ENCODE measurements at places on chromosomes 3 and 15.

GRCh38 chr3:127572735-127573134, 17.8 kb downstream of the TPRA1 start:
- no peak for DNase-seq

- DNase-seq: peak; percentile 87
Measured at GRCh38 chr3:156751461-156752025, 74.6 kb upstream of the LEKR1 start.

- DNase-seq: no peak
Measured at GRCh38 chr3:156511987-156512677, 42.8 kb downstream of the SSR3 start.

DNA sequence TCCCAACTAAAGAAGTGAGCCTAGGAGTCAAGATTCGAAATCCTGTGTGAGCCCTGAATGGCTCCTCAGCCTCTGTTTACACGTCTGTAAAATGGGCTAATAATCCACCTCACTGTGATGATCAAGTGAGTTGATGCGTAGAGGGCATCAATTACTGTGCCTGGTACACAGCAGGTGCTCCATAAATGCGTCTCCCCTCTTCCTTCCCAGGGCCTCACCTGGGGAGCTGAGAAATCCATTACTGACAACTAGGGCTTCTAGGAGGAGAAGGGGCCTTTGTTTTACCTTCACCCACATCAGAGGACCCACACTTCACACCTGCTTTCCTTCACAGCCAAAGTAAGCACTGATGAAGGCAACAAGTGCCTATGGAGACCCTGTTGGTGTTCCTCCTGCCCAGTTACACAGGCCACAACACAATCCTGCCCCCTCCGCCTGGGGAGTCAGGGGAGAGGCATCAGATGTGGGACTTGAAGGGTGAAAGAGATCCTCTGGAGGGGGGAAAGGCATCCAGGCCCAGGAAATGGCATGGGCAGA, 1.4 kb downstream of the CIB2 start:
- DNase-seq: no peak

- no peak for DNase-seq
Measured at GRCh38 chr15:80159301-80159700, 6.5 kb downstream of the FAH start.

GRCh38 chr15:90840954-90841353, 27.4 kb upstream of the FURIN start:
- no peak for DNase-seq

GRCh38 chr15:69357773-69358771, 56.1 kb upstream of the KIF23 start:
- DNase-seq: no peak

GRCh38 chr3:168839653-168840052, 743.9 kb upstream of the GOLIM4 start:
- no peak for DNase-seq

DNA sequence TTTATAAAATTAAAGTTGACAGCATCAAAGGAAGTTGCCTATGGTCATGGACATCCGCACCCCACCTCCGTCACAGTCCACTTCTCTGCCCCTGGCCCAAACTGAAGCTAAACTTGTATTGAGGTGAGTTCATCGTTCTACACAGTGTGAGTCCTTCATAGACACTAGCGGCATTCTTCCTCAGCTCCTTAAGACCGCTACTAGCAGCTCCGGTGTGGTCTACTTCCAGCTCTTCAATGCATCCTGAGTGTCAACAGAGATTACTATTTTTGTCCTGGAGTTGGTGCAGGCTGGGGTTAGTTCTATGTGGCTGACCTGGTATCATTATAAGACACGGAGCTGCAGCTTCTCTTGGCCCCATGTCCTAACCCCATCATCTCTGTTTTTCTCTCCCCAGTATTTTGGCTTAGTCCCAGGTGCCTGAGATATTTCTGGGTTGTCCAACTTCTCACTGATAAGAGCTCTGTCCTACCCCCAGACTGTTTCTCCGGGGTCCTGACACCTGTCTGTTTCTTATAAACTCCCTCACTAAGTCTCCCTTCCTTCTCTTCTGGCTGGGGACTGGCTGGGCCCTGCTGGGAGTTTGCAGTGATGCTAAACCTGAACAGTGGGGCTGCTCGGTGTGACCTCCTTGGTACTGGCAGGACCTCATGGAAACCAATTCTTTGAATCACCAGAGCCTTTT, 169.2 kb upstream of the ATP10A start:
- DNase-seq: no peak

DNA sequence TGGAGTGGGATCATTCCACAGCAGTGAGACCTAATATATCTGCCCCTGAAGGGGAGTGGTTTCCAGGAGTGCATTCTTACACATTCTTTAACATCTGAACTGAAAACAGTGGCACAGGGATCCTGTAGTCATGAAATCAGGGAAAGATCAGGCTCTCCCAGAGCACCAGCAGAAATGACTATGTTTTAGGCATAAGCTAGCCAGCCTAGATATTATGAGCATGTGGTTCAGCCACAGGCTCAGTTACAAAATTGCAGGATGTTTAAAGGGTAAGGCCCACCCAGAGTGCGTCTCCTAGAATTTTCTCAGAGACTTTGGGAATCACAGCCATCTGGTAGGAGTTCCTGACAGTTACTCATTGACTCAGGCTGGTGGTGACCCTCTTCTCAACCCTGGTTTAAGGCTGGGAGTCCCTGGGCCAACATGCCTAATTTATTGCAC, 20.9 kb downstream of the FSTL1 start:
- no peak for DNase-seq

DNA sequence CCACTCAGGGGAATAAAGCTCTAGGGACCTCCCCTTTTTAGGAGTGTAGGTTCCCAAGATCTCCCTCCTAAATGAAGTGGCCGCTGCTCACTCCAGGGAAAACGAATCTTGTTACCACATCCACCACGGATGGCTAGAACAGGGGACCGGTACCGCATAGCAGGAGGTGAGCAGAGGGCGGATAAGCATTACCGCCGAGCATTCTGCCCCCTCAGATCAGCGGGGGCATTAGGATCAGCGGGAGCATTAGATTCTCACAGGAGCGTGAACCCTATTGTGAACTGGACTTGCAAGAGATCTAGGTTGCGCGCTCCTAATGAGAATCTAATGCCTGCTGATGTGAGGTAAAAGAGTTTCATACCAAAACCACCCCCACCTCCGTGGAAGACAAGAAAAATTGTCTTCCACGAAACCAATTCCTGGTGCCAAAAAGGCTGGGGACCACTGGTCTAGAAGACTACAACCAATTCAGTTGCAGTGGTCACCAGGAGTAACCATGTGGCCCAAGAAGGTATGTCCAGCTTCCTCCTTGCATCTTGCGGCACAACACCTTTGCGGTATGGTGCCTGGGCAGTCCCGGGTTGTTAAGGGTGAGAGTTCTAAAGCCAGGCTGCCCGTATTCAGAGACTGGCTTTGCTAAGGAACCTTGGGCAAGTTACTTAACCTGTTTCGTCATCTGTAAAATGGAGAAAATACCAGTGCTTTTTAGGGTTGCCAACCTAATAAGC, 1.1 kb upstream of the SS18L2 start:
- DNase-seq: no peak

DNA sequence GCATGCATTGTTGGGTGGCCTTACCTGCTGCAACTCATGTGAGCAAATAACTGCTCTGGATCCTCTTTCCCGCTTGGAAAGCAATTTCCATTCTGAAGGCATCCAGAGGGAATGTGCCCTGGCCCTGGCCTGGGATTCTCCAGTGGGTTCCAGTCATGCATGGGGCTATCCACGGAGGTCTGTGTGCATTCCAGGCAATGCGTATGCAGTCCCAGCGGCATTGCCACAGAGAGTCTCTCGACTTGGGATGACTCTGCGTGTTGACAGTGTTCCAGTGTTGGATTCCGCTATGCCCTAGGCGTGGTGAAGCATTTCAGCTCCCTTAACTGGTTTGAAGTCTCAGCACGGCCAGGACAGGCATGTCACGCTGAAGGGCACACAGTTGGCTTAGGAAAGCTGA, 113.9 kb downstream of the SNRPN start:
- DNase-seq: no peak

DNA sequence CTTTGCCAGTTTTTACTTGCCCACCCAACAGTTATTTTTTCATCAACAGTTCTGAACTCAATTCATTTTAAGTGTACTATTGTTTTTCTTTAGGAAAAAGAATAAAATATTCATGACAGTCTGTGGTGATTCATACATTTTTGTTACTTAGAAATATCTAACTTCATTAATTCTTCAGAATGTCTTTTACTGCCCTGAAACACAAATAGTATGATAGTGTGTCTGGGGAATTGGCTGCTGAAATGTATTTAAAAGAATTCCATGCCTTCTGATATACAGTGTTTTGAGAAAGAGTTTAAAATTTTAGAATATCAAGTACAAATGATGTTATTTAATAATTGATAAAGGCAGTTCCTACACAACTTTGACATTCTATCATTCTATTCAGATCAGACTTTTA, 854.1 kb downstream of the NAALADL2 start:
- DNase-seq: no peak

GRCh38 chr3:123283657-123284398, 82.1 kb downstream of the SEC22A start:
- DNase-seq: no peak

DNA sequence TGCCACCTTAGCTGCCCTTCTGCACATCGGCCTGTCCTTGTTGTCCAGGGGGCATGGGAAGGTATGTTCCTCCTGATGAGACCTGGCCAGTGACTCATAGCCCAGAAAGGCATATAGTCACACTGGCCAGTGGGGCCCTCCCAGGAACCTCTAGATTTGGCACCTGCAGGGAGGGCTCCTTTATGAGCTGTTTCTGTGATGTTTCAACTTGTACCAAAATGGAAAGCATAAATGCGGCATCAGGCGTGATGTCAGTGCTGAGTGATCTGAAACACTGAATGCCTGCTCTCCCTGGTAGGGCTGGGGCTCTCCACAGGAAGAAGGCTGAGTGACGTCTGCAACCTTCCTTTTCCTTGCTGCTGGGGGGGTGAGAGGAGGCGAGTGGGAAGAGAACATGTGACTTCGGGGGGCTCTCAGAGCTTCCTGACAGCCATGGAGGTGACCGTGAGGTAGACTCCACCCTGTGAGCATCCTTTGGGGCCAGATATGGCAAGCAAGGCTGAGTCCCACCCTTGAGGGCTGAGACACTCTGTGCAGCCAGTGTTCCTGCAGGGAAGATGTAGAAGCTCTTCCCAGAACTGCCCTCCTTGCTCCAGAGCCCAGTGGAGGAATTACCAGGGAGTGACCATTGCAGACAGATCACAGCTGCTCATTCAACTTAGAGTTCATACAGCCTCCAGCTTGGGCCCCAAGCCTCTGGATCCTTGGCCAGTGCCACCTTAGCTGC, 37.1 kb upstream of the APEH start:
- DNase-seq: peak; percentile 78

DNA sequence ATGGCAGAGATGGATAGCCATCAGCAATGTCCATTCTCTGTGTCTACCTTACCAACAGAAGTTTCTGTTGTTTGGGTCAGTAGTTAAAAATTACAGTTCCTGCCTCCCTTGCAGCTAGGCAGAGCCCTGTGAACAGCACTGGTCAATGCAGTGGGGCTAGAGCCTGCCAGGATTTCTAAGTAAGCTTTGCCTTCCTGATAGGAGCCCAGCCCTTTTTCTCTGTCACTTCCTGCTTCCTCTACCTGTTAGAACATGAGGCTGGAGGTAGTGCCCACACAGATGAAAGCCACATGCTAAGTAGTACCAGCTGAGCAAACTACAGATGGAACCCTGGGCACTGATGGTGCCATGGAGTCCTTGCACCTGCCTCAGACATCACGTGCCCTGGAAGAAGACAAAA, 45.0 kb downstream of the MGLL start:
- peak; percentile 4 for DNase-seq

GRCh38 chr3:108512671-108513070, 2.3 kb upstream of the MYH15 start:
- DNase-seq: no peak

DNA sequence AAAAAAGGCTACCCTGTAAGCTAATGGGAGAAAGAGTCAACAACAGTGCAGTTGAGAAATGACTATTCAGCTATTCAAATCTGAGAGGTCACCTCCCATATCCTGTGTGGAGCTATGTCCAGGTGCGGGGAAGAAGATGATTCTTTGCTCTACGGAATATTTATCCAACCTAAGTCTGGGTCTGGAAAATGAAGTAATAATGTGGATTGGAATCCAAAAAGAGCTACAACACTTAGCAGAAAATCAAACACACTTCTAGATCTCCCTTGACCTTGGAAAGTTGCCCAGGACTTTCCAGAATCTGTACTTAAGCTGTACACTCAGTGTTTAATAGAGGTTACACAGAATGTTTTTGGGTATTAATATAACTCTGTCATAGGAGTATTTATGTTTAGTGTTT, 251.9 kb downstream of the NAALADL2 start:
- DNase-seq: no peak

DNA sequence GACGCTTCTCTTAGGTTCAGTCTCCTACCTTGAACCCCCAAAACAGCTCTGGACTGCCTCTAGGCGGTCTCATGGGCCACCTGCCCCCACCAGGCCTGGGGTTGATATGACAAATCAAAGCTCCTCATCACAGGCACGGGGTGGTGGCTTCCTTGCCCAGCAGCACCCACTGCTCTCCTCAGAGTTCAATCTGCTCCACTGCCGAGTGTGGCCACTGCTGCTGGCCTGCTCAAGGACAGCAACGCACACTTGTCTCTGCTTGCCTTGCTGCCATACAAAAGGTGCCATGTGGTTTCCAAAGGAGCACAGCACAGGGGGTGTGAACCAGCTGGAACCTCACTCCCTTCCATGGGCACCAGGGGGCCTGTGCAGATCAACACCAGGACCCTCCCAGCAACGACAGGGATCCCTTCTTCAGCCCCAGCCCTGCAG, 10.2 kb downstream of the KBTBD13 start:
- peak; percentile 29 for DNase-seq

DNA sequence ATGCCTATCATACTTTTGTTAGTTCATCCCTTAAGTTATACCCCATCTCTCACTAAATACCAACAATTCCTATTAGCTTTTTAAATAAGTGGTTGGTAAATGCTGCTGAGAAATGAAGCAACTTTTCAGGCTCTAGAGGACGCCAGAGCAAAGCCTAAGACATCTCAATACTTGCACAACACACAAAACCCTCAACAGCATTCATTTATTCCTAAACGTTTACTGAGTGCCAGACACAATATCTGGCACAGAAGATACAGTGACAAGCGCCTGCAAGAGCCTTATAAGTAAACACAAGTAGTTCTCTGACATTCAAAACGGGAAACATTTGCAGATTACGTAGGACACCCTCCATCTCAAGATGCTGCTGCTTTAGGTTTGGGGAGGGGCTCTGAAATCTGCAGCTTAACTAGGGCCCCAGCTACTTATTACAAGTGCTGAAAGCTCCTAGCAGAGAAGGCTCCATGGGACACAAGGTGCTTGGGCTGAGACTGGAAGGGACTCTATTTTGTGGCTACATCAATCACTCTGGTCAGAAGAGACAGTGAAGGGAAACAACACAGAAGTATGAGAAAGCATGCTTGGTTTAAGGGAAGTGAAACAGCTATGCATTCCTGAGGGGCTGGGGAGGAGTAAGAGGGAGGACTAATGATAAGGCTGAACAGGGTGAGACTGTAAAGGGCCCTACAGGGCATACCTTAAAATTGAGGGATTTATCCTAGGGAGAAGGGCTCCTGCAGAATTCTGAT, 311.3 kb downstream of the PLCL2 start:
- DNase-seq: no peak

DNA sequence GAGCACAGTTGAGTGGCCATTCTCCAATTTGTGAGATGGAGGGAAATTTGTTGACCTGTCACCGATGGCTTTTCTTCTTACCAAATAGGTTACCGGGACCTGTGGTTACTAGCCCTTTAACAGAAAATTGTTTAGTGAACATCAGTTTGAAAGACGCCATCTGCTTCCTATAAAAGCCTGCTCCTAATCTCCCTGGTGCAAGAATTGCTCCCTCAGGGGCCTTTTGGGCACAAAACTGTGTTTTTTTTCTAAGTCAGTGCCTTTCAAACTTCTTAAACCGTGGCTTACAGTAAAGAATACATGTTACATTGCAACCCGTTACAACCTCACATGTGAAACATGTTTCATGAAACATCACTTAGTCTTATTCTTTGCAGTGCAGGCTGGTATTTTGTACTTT, 15.0 kb downstream of the CACNA2D3 start:
- no peak for DNase-seq

Measured in mammary epithelial cell (primary cell).